ENCODE measurements at places on chromosomes 13 and 19.

DNA sequence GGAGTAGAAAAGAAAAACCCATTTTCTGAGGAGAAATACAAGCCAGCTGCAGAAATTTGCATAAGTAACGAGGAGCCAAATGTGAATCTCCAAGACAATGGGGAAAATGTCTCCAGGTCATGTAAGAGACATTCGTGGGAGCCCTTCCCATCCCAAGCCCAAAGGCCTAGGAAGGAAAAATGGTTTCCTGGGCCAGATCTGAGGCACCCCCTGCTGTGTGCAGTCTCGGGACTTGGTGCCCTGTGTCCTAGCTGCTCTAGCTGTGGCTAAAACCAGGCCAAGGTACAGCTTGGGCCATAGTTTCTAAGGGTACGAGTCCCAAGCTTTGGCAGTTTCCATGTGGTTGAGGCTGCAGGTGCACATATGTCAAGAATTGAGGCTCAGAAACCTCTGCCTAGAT lies 444.9 kb downstream of the PCDH20 start:
- DNase-seq, result no peak

- DNase-seq, result no peak
These were observed 29.6 kb downstream of the CAPS start for GRCh38 chr19:5943623-5944022.

GRCh38 chr19:31328238-31328637 lies 21.0 kb downstream of the TSHZ3 start:
- no peak for DNase-seq

GRCh38 chr19:18475762-18476331 lies 37.9 kb upstream of the ISYNA1 start:
- no peak for DNase-seq

- DNase-seq, result no peak
These were observed 23.7 kb downstream of the TLE2 start for GRCh38 chr19:3005345-3005744.

Measured in stimulated activated CD8-positive, alpha-beta memory T cell treated with anti-CD3 and anti-CD28 coated beads, Interleukin-7, amount 100 ng/mL, for 4 hours (primary cell).